ENCODE measurements at places on chromosomes 1 and 21. TPM values are rescaled to one million over a fixed set of nuclear protein-coding genes. Genes with fewer than 3 reads are reported as not detected.

The PRAMEF11 gene
- not detected for total RNA-seq

The SLC2A5 gene
- 1.7 TPM for total RNA-seq

DNA sequence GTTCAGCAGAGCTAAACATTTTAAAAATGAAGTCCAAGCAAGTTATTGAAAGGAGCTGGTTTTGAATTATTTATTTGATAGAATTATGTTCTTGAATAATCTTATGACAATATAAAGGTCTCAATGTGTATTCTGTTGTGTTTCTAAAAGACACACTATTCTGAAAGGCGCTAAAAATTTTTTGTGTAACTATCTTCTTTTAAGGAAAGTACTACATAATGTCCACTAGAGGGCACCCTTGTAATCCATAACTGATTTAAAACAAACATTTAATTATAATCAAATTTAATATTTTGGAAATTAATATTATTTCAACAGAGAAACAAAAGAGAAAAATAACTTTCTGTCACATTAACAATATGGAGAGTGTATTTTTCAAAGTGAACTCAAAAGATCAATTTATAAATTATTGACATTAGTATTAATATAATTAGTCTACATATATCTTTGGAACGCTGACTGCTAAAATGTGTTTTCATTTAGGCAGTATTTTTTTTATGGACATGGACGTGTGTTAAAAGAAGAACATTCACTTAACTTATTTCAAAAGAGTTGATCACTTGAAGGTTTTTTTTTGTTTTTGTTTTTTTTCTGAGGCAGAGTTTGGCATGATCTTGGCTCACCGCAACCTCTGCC is 248.4 kb downstream of the DENND1B start:
- no peak for DNase-seq
- no peaks in the 10 kb centered on the region for H3K36me3 ChIP-seq
- H3K4me3 ChIP-seq: no peak overlapping the region
- no peak overlapping the region for H3K27ac ChIP-seq
- no peaks in the 10 kb centered on the region for H3K27me3 ChIP-seq
- H3K4me1 ChIP-seq: no peaks in the 10 kb centered on the region

DNA sequence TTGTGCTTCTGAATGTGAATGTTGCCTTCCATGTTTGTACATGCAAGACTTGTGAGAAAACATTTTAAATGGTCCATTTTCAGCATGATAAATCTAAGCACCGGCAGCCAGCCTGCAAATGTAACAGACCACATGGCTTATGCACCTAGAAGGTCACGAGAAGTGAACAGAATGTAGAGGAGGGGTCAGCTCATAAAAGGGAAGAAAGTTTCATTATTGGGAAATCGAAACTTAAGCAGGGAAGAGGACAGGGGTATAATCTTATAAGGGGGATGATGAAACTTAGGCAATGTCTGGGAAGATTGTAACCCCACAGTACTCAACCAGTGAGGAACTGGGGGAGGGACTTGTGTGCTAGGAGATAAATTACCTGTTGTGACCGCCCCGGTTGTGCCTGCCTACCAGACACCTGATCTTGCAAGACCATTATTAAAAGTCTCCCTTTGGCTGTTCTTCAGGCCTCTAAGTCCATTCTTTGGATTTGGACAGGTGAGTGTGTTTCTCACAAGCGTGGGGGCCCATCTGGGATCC is 37.7 kb upstream of the VN1R5 start:
- no peak for DNase-seq
- H3K27me3 ChIP-seq: no peaks in the 10 kb centered on the region

- H3K27ac ChIP-seq: no peak overlapping the region
- peaks cover 82% of the 10 kb centered on the region for H3K27me3 ChIP-seq
- peaks cover 35% of the 10 kb centered on the region for H3K4me1 ChIP-seq
- no peak for DNase-seq
- no peak overlapping the region for H3K4me3 ChIP-seq
Measured at GRCh38 chr1:197908716-197909220, 6.3 kb downstream of the C1orf53 start.

Measured in lower lobe of right lung (tissue), 2 donors.